ENCODE measurements at places on chromosomes 13 and 19. TPM values are rescaled to one million over a fixed set of nuclear protein-coding genes. Genes with fewer than 3 reads are reported as not detected.

Gene FPR3
- 23.9 TPM for total RNA-seq

Gene SRRM5
- total RNA-seq = 0.18 TPM

Gene TEX26
- total RNA-seq = not detected

Gene ACP7
- not detected for total RNA-seq
